ENCODE measurements at places on chromosomes 12 and 14. TPM values are rescaled to one million over a fixed set of nuclear protein-coding genes. Genes with fewer than 3 reads are reported as not detected.

GRCh38 chr12:71849109-71849851 is 9.7 kb downstream of the TBC1D15 start:
- no peak for DNase-seq

- no peak for DNase-seq
These were observed 297.9 kb upstream of the G2E3 start for GRCh38 chr14:30260833-30261607.

- no peak for DNase-seq
These were observed 323.8 kb upstream of the SYT1 start for GRCh38 chr12:78540606-78541336.

CLEC6A gene
- not detected for total RNA-seq

GRCh38 chr12:14554281-14555007 is 13.2 kb downstream of the PLBD1 start:
- peak; percentile 77 for DNase-seq

- no peak for DNase-seq
These were observed 44.9 kb downstream of the IFNG start for GRCh38 chr12:68114606-68115005.

- no peak for DNase-seq
These were observed 6.6 kb upstream of the PLEK2 start for GRCh38 chr14:67418401-67419191.
